ENCODE measurements at places on chromosomes 3 and 15.

GRCh38 chr3:37742574-37743212, 119.0 kb upstream of the CTDSPL start:
- no peak for DNase-seq

GRCh38 chr3:152719264-152719663, 115.7 kb upstream of the P2RY1 start:
- no peak for DNase-seq

DNA sequence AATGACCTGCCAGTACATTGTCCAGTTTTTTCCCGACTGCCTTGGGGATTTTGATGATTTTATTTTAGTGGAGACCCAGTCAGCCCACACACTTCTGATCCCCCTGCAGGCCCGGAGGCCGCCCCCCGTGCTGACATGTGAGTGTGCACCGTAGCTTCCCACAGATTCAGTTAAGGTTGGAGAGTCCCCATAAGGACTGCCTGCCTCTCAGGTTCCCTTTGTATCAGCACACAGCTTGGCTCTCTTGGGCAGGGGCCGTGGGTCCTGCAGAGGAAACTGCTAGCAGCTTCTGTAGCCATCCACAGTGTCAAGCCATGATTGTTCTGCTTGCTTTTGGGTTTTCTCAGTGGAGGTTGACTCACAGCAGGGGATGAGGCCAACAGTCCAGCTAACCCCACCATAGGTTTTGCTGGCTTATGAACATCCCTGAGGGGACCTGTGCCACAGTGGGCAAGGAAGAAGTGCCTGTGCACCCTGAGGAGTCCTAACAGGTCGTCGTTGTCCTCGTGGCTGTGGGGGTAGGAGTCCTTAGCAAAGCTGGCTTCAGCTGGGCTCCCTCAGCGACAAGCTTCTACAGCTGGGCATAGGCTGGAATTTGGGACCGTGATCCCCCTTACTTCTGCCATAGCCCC, 46.4 kb downstream of the DLEC1 start:
- no peak for DNase-seq

DNA sequence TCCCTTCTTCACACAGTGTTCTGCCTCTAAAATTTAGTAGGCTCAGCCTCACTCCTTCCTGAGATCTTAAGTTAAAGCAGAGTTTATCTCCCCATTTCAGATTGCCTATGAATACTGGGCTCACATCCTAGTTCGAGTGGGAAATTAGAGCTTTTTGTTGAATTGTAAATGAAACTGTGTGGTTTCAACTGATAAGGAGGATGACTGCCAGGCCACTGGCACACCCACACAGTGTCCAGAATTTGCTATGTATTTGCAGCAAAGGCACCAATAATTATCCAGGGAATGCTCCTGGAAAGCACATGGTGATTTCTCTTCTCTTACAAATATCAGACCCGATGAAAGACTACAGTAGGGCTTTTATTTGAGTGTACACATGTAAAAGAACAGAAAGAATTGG, 308.1 kb upstream of the COL8A1 start:
- DNase-seq, result no peak

GRCh38 chr3:161348796-161349400, 22.4 kb downstream of the SPTSSB start:
- DNase-seq, result no peak

DNA sequence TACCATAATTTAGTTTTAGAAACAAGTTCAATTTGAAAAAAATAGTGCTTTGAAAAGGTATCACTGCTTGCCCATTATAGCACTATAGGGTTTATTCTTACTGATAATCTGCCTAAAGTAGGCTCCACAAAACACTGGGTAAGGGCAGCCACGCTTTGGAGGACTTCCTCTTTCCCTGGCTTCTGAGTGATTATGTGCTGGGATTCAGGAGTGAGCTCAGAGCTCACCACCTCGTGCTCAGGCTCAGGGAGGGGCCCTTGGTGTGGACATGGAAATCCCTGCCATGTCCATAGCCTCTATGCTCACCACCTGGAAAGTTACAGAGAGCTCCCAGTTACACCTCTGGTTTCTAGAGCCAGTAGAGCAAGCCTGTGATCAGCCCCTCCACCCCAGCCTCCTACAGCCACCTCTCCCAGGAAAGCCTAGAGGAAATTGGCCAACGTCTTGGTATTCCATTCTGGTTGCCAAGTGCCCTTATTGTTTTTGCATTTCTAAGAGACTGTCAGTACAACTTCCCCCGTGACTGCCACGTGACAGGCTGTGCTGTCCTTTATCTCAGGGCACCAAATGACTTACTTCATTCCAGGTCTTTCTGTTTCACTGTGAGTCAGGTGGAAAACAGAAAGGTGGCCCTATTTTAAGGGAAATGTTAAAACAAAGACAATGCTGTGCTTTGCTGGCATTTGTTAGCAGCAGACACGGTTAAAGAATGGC, 316.0 kb downstream of the RORA start:
- DNase-seq, result peak; percentile 54
